ENCODE measurements at places on chromosomes 13 and 19.

DNA sequence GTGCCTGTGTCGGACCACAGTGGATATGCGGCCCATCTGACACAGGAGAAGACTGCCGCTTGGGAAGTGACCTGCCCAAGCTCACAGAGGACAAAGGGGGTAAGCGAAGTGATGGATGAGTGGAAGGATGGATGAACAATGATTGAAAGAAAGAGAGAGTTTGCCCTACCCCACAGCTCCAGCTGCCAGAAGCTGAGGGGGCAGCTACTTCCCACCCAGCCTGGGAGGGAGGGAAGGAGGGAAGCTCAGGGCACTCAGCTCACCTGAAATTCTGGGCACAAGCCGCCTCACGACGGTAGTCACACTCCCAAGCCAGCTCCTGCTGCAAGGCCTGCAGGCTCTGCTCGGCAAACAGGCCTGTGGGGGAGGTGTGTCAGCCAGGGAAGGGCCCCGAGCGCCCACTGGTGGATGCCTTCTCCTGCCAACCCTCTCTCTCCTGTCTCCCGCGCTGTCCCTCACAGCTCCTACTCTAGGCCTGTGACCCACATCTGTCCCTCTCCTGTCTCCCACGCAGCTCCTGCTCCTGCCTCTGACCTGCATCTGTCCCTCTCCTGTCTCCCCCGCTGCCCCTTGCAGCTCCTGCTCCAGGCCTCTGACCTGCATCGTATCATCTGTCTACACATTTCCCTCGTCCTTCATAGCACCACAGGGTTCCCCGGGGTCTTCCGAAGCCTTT, 12.0 kb upstream of the NUMBL start:
- DNase-seq = peak; percentile 89

DNA sequence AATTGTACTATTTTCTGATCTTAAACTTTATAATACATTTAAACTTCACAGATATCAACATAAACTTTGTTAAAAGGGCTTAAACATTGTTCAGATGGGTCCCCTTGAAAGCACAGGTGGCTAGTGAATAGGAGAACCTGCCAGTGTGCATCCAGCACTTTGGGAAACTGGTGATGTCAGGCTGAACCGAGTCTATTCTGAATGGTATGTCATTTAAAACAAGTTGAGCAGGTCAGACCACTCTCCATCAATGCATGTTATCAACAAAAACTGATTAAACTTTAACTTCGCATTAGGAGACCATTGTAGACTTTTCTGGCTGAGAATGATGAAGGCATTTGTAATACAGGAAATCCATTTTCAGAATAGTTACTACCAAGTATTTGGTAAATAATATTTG, 50.1 kb upstream of the FREM2 start:
- no peak for DNase-seq

DNA sequence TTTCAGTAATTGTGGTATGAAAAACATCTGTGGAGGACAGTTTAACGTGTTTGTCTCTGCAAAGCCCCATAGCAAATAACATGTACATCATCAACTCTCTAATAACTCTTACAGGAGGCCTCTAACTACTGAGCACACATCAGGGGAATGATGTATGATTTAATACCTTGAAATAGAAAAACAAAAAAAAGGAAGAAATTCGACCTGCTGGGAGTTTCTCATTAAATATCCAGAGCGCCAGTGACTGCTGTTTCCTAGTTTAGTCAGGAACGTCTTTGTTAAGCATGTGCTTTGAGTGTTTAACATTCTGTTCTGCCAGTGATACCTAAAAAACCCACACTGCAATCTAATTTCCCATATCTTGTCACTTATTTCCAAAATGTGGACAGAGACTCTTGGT, 235.4 kb downstream of the PCDH20 start:
- DNase-seq = no peak

GRCh38 chr19:53824134-53824611, at the start of gene NLRP12:
NLRP12 (minus strand) TSS chr19:53824314; CDS start chr19:53824174, 140 bp downstream.
- no peak for DNase-seq

DNA sequence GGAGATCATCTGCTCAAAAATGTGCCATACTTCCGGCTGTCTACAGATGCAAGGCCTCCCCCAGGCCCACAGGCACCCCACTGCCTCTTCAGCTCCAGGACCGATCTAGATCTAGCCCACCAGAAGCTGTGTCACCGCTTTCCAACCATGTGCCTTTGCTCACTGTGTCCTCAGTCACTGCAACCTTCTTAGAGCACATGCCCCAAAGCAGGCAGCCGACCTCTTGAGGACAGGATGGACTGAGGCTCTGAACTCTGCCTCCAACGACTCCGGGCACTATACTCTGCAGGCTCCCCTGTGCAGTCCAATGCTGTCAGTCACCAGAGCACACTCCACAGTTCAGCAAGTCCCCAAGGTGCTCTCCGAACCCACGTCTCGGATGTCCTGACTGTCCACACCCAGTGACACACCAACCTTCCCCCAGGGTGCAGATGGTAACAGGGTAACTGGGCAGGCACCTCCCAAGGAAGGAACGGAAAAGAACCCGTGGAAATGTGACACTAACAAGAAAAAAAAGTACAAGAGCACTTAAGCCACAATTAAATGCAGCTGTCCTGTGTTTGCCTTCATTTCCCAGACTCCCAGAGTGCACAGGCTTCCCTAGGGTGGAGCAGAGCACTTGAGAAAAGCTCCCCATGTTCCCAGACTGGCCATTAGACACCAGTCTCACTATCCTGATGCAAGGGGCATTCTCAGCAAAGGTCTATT, 4.8 kb downstream of the STK24 start:
- no peak for DNase-seq

DNA sequence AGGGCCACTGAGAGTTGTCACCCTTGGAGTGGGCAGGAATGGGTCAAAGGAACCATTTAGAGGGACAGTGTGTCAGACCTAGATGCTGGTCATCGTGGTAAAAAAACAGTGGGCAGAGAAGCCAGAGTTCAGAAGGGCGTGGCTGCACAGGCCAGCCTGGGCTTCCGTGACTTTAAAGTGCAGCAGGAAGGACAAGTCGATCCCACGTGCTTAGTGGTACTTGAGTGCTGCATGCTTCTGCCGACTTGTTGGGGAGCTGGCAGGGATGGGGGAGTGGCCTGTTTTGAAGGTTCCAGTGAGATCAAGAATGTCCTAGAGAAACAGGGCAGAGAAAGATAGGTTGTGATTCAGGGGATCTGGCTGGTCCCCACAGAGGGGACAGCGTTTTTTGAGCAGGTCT, 17.0 kb downstream of the LYL1 start:
- DNase-seq = no peak

DNA sequence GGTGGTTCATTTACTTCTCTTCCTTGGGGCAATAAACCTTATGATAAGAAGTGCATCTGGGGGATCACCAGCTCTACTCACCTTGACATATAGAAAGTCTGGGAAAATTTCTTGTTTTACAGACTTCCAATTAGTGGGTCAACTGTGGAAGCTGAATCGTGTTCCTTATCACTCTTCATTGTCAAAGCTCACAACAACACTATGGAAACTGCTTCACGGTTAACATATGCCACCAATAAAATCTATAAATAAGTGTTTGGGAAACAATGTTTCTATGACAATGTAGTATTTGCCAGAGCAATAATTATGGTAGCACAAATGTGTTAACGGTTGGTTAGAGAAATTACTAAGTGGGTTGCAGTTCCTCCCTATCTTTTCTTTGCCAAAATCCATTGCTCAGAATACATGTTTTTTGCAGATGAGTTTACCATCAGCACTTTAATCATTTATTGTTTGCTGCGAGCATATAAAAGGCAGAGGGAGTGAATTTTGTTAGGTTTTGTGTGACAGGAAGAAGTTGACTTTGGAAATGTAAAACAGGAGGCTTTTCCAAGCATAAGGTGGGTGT, 321.8 kb downstream of the RFC3 start:
- DNase-seq = no peak

DNA sequence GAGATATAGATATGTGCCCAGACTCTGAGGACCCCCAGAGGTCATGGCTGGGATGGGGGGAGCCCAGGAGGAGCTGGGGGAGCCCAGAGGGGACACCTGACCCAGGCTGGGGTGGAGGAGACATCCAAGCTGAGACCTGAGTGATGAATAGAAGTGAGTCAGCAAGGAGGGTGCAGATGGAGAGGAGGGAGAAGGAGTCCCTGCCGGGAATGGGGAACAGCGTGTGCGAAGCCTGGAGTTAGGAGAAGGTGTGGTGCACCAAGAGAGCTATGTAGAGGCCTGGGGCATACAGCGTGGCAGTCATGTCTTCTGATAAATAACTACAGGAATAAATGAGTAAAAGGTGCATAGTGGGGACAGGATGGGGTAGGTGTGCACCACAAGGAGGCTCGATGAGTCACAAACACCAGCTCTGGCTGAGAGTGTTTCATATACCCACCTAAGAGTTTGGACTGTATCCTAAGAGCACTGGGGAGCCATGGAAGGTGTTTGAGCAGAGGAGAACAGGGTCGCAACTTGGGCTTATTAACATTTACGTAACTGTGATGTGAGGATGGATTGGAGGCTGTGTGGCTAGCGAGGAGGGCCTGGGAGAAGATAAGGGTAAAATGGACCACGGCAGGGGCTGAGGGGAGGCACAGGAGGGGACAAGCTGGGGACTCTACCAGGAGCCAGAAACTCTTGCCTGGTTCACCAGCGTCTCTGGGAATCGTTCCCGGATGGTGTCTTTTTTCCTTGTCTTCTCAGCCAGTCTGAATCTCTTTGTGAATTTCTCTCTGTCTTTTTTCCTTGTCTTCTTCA, 1.4 kb downstream of the CEACAM18 start:
- no peak for DNase-seq
